SHP77 treated with DMSO at 0.1 percent for 48 hours (cell line): ENCODE measurements at places on chromosomes 12 and 14.

DNA sequence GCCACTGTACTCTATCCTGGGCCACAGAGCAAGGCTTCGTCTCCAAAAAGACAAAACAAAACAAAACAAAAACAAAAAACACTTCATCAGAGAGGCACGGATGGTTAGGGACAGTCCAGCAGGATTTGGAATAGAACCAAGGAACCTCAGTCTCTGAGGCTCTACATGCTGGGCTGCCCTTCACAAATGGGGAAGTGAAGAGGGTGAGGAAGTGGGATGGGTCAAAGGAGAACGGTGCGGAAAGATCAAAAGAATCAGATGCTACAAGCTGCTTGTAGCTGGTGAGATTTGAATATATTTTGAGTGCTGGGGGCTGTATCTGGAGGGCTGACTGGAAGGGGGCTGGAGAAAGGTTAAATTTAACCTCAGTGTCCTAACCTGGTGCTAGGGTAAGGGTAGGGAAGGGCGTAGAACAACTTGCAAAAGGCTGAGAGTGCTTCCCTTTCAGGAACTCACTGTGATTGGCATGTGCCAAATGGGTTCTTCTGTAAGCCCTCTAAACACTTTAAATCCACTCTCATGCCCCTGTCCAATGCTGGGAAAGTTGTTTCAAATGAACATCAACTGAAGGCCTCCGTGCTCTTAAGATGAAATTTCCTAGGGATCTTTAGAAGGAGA is 4.6 kb downstream of the FOXJ2 start:
- DNase-seq, result no peak

- no peak for DNase-seq
These were observed 165.4 kb downstream of the GCH1 start for GRCh38 chr14:54737132-54737711.

DNA sequence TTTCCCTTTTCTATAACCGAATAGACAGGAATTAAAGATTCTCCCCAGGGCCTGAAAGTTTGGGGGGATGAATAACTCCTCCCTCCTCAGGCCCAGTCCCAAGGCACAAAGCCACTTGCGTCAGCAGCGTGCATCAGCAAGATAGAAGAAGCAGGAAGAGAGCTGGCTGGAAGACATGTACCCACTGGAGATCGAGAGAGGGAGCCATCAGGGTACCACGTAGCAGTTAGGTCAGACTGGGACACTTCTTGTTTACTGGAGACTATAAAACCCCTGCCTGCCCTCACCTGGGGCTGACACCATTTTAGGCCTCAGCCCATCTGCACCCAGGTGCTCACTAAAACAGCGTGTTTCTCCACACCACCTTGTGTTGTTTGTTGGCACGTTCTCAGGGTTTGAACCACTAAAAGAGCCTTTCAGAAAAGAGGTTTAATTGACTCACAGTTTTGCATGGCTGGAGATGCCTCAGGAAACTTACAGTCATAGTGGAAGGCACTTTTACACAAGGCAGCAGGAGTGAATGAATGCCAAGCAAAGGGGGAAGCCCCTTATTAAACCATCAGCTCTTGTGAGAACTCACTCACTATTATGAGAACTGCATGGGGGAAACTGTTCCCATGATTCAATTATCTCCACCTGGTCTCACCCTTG is 93.2 kb downstream of the TMTC3 start:
- no peak for DNase-seq

DNA sequence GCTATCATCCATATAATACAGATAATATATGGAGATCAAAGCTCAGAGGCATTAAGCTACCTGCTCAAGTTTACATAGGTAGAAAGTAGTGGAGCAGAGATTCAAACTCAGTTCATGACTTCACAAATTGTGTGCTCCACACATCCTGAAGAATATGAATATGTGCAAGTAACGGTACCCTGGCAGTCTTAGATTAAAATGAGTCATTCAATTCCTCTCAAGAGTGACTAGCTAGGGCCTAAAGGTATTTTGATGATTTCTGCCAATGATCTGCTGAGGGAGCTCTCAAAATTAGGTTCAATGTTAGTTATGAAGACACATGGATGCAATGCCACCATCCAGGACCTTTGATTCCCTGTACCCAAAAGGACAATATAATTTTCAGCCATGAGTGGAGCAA is 58.9 kb downstream of the GRIP1 start:
- no peak for DNase-seq

GRCh38 chr12:116480210-116480810 is 78.9 kb upstream of the MAP1LC3B2 start:
- no peak for DNase-seq

DNA sequence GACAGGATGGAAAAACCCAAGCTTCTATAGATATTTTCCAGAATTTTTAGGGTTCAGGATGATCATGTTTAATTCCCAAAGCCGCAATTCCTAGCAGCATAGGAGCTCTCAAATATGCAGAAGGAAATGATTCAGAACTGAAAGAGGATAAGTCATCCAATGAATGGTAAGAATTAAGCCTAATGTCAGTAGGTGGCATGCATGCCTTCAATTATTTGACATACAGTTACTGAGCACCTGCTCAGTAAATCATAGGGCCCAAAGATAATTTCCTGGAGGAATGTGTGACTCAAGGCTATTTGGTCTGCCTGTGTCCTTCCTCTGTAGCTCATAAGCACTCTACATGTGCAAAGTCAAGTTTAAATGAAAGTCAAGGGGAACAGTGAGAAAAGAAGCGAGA is 116.8 kb upstream of the SLC38A4 start:
- DNase-seq, result no peak

- DNase-seq, result no peak
These were observed 6.9 kb upstream of the LYZ start for GRCh38 chr12:69341328-69341727.

DNA sequence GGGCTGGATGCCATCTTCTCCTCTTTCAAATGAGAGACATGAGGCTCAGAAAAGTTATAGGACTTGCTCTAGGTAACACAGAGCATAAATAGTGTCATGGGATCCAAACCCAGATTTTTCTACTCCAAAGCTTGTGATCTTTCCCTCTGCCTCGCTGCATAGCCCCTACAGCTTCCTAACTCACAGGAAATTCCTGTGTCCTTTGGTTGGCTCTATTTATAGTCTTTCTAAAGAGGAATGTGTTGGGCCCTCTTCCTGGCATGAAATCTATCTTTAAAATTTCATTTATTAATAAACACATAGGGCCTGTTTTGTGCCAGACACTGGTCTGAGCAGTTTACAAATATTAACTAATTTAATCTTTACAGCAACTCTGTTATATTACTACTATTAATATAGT is 9.8 kb upstream of the KCNA5 start:
- no peak for DNase-seq

GRCh38 chr14:104980611-104981531 is 2.7 kb upstream of the AHNAK2 start:
- no peak for DNase-seq

- no peak for DNase-seq
These were observed 4.2 kb downstream of the TESPA1 start for GRCh38 chr12:54980341-54980740.

- no peak for DNase-seq
These were observed 107.7 kb downstream of the ESR2 start for GRCh38 chr14:64186231-64187129.

DNA sequence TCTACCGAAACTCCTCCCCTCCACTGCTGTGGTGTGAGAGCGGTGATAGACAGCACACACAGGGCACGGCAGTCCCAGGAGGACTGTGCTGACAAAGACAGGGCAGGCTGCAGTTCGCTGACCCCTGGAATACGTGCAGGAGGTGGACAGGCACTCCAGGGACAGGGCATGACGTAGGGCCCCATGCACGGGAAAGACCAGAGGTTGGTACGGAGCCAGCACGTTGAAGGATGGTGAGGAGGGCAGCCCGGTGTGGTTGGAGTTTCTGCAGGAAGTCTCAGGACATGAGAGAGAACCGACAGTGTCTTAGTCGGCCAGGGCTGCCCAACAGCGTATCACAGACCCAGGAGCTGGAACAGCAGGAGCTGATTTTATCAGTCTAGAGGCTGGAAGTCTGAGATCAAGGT is 254.2 kb upstream of the FKBP4 start:
- DNase-seq, result no peak
